ENCODE measurements at places on chromosomes 2 and 18. TPM values are rescaled to one million over a fixed set of nuclear protein-coding genes. Genes with fewer than 3 reads are reported as not detected.
A peak's percentile ranks its signal among the peaks of the same experiment; 100 is the strongest.

GRCh38 chr2:149167001-149167780 lies 128.7 kb downstream of the LYPD6B start:
- no peak overlapping the region for H3K4me3 ChIP-seq
- DNase-seq = peak; percentile 59
- H3K27ac ChIP-seq = no peak overlapping the region
- no peaks in the 10 kb centered on the region for H3K36me3 ChIP-seq
- H3K4me1 ChIP-seq = no peaks in the 10 kb centered on the region
- no peaks in the 10 kb centered on the region for H3K27me3 ChIP-seq

DNA sequence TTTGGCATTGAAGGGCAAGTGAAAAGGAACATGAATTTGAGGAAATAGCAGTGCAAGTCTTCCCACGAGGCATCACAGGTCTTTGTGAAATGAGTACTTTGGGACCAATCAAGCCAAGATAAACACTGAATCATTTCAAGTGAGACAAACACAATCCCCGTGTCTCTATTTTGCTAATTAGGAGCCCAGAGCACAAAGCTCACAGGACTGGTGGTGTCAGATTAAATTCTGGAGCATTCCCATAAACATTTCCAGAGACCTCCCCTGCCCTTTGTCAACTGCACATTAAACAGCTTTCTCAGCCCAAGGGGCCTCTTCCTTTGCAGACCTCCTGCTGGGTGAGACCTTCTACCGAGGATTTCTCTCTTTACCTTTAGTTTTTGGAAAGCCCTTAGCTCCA lies 50.7 kb downstream of the DAPL1 start:
- H3K27me3 ChIP-seq = no peaks in the 10 kb centered on the region
- no peaks in the 10 kb centered on the region for H3K4me1 ChIP-seq
- no peak overlapping the region for H3K27ac ChIP-seq
- no peak for DNase-seq
- no peak overlapping the region for H3K4me3 ChIP-seq

DNA sequence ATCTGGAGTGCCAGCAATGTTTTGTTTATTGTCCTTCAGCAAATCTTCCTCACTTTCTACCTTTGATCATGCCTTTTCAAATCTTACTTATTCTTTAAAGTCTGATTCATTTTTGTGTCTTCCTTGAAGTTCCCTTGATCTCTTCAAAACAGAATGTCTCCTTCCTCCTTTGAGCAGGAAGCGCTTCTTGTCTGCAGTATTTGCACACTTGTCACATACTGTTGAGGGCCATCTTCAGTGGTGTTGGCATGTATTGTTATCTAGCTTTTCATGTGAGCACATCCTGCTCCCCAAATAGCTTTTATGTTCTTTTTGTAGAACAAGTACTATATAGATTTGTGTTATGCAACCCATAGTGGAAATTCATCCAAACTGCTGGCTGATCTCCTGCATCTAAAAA lies 5.9 kb upstream of the CERS6 start:
- no peak overlapping the region for H3K27ac ChIP-seq
- no peak for DNase-seq
- H3K4me1 ChIP-seq = peaks cover 3% of the 10 kb centered on the region
- H3K27me3 ChIP-seq = no peaks in the 10 kb centered on the region
- no peak overlapping the region for H3K4me3 ChIP-seq

DNA sequence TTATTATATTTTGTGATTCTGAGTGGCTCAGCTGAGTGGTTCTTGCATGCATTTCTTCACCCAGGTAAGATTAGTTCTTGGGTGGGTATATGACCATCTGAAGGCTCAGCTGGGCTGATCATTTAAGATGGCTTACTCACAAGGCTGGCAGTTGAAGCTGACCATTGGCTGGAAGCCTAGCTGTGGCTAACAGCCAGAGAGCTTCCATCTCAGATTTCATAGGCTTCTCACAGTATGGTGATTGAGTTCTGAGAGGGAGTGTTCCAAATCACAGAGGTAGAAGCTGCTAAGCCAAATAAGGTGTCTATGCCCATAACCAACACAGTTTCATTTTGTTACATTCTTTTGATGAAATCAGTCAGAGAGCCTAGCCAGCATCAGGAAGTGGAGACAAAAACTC lies 117.4 kb upstream of the RPRM start:
- no peak overlapping the region for H3K27ac ChIP-seq
- H3K27me3 ChIP-seq = no peaks in the 10 kb centered on the region
- no peak for DNase-seq

Gene SGPP2
- total RNA-seq = 0.25 TPM

Gene HOXD9
- not detected for total RNA-seq
